ENCODE measurements at places on chromosomes 7 and 10.

DNA sequence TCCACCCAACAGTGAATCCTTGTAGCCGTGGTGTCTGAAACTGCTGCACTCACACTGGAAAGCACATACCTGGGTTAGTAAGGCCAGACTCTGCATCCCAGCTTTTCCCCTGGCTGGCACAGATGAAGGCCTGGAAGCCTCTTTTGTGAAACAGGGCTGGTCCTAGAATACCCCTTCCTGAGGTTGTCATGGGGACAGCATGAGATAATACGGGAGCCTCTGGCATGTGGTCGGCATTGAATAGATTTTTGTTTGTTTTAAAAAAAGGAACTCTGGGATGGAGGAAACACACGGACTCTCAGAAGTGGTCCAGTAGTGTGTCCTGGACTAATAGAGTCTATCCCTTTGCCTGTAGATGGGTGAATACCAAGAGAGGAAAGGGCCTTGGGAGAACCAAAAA lies 129.7 kb downstream of the TMEM178B start:
- no peak for DNase-seq

DNA sequence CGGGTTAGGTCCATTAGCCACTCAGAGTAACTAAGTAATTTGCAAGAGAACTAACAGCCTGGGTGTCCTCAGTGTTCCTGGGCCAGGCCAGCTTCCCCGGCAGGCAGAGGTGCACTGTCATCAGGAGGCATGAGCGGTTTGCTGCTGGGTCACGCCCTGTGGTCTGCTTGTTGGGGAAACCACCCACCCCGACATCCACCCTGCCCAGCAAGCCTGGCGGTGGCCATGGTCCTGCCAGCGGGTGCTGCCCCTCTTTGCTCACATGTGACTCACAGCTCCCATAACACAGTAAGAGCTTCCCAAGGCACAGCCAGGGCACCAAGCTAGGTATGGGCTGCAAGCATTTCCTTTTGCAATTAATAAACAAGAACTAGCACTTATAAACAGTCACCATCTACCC lies 75.9 kb downstream of the RGS10 start:
- DNase-seq = no peak

GRCh38 chr7:106064771-106065574 lies 47.1 kb downstream of the SYPL1 start:
- no peak for DNase-seq

DNA sequence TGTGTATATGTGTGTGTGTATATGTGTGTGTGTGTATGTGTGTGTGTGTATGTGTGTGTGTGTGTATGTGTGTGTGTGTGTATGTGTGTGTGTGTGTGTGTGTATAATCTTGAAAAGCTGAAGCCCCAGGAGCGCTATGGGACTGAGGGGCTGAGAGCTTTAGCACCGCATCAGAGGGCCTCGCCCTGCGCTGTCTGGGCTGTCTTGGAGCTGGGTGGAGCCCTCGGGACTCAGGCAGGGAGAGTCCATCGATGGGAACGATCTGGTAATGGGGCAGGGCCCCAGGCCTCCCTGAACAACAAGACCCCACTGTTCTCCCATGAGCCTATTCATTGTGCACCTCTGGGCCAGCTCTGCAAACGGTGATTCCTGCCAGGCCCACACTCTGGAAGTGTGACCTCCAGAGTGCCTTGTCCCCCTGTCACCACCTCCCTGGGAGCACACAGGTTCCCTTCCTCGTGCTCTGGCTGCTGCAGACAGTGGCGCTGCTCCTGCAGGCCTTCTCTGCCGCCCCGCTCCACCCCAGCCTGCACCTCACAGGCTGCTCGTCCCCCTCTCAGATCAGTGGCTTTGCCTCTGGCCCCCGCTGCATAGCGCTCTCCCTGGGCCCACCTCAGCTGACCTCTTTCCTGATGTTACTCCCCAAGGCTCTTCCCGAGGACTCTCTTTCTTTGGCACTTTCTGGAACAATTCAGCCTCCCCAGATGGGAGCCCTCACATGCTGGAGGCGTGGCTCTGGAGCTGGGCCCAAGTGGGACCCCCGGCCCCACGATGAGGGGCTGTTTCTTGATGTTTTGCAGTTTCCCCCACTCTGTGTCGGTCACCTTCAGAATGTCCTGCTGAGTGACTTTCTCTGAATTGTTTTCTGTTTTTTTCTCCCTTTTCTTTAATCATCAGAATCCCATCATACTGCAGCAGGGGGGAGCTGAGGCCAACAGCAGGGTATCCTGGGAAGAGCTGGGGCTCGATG lies 542.2 kb upstream of the FOXK1 start:
- no peak for DNase-seq

DNA sequence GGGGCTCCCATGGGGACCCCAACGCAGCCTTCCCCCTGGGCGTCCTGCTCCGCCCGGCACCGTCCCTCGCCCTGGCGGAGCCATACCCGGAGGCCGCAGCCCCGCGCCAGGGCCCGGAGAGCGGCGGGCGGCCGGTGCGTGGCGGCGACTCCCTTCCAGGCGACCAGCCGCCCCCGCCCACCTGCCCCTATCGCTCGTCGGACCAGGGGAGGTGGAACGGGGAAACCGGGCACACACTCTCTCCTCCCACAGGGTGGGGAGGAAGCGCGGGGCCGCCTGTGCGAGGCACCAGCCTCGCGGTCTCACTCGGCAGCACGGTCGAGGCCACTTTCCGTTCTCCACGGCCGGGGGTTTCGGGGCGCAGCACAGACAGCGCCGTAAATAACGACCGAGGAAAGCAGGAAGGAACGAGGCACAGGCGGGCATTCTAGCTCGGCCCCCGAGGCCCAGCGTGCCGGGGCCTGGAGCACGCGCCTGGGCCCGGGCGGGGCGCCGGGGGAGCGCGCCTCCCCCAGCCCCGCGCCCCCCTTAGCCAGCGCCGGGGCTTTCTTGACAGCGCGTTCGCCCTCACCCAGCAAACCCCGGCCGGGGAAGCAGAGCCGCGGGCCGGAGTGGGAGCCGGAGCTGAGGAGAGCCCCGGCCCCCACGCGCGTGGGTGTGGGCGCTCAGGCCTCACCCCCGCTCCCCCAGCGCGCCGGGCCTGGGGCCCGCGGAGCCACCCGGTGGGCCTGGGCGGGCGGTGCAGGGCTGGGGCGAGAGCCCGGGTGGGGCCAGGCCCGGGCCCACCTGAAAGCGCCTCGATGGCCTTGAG lies 936 bp downstream of the IGF2BP3 start:
- DNase-seq = no peak

DNA sequence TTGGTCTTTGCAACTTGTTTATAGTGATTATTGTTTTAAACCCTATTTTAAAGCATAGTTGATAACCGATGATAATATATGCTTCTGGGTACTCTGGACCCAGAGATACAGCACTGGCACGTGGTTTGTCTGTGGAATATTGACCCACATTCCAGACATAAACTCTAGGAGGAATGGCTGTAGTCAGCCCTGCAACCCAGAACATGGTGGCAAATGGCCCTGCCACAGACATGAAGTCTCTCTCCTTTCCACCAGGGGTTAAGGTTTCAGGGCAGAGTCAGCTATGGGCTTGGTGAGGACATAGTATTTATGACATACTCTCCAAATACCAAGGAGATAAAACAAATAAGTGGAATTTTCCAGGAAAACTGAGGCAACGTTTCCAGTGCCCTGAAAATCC lies 83.6 kb downstream of the NAMPT start:
- no peak for DNase-seq

DNA sequence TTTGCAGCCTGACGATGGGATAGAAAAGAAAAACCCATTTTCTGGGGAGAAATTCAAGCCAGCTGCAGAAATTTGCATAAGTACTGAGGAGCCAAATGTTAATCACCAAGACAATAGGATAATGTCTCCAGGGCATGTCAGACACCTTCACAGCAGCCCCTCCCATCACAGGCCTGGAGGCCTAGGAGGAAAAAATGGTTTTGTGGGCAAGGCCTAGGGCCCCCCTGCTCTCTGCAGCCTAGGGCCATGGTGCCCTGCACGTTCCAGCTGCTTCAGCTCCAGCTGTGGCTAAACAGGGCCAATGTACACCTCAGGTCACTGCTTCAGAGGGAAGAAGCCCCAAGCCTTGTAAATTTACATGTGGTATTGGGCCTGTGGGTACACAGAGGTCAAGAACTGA lies 158.2 kb downstream of the VWC2 start:
- DNase-seq = no peak

DNA sequence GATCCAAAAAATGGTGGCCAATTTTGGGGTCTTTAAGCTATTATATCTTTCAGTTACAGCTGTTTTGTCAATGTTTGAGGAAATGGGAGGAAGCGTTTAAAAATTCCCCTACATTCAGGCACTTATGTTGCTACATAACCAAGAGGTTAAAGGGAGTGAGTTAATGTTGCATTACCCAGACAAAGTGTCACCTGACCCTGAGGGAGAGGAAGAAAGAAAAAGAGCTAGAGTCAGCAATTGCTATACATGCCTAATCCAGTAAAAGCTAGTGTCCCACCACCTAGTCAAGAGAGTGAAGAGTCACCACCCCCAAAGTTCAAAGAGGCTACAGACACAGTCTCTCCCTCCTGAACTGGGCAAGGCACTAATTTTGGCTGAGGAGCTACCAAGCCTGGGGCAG lies 69.5 kb upstream of the ZNF92 start:
- no peak for DNase-seq

- no peak for DNase-seq
Measured at GRCh38 chr7:114886241-114886640, 35.7 kb upstream of the MDFIC start.

- DNase-seq = no peak
Measured at GRCh38 chr10:21055339-21056135, 158.4 kb upstream of the NEBL start.

DNA sequence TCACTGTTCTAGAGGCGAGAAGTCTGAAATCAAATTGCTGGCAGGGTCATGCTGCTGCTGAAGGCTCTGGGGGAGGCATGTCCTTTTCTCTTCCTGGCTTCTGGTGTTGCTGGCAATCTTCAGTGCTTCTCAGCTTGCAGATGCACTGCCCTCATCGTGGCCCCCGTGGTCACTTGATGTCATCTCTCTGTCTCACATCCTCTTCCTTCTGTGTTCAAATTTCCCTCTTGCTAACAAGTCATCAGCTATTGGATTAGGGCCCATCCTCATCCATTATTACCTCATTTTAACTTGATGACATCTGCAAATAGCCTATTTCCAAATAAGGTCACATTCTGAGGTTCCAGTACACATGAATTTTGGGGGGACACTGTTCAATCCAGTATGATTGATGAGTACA lies 36.6 kb upstream of the SRGN start:
- DNase-seq = no peak

GRCh38 chr7:138459413-138460175 lies 465 bp upstream of the TRIM24 start:
- peak; percentile 97 for DNase-seq

- no peak for DNase-seq
Measured at GRCh38 chr10:8498881-8499280, 444.4 kb downstream of the GATA3 start.

DNA sequence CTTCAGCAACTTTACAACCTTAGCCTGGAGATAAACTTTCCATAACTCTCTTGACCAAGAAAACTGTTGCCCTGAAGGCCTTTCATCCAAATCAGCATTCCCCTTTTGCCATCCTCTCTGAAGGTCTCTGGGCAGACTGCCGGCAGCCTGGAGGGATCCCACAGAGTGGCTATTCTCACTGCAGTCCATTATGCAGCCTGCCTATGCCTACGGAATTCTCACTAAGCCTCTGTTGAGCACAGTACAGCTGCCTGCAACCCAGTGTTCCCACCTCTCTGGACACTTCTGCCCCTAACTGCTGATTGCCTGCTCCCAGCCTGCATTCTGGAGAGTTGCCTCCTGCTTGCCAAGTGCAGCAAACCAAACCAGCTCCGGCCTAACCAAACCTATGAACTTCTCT lies 548.9 kb upstream of the STEAP1 start:
- no peak for DNase-seq

DNA sequence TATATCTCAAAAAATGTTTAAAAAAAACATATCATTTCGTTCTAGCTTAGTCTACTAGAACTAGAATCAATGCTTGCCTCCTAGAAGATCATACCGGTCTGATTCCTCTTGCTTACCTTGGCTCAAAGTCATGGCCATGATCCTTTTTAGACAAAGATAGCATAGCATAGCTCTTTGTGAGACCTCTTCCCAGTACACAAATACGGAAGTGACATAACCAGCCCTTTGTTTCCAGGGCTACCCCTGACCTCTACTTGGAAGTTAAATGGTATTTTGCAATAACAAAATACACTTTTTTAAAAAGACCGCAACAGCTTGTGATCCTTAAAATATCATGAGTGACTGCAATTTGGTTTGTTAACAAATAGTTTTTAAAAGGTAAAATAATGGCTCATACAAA lies 130.7 kb upstream of the NOBOX start:
- DNase-seq = no peak

- DNase-seq = no peak
Measured at GRCh38 chr10:129097776-129098330, 369.2 kb upstream of the MGMT start.

DNA sequence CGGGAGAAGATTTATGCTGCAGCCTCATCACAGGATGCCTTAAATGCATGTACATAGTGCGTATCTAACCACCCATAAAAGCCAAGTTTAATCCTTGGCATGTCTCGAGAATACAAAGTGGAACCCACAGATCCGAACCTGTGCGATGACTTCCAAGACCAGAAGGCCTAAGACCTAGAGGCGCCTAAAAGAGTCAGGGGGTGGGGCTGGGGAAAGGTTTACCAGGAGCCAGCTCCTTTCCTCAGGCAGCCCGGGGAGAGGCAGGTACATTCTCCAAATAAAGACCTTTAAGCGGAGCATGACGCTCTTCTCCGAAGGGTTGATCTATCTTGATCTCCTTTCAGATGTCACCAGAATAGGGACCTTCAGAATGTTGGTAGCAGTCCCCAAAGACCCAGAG lies 9.7 kb downstream of the SP8 start:
- DNase-seq = no peak

DNA sequence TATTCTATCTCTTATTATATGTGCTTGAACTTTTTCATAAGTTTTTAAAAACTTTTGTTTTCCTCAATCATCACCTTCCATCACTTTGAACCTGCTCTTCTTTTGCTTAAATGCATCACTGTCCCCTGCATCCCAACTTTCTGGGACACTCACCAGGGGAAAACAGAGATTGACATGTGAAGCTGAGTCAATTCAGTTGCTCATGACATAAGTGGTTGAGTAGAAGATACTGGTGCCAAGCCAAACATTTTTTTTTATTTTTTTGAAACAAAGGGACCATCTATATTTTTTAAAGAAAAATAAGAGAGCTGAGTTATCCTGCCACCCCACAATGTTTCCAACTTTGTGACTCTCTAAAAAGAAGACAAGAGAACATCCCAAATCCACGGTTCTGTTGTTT lies 61.8 kb upstream of the AHR start:
- no peak for DNase-seq

GRCh38 chr7:80392229-80393169 lies 119.4 kb downstream of the GNAT3 start:
- no peak for DNase-seq

- DNase-seq = no peak
Measured at GRCh38 chr10:49347827-49348226, 48.1 kb downstream of the DRGX start.

DNA sequence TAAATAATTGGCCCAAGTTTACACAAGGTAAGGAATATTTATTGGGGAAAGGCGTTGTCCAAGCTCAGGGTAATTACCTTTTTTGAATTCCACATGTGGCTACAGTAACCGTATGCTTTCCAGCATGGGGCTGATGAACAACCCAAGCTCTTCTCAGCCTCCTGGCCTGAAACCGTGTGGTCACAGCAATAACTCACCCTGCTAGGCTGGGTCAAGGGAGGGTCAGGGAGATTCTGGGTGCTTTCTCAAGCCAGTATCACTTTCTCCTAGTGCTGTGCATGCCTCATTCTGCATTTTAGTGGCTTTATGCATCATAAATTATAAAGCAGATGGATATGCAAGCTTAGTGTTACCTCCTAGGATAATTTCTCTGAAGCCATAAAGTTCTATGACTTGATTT lies 273.9 kb downstream of the PAXIP1 start:
- no peak for DNase-seq

GRCh38 chr10:71927776-71928592 lies 36.2 kb upstream of the CHST3 start:
- DNase-seq = no peak
